ENCODE measurements at places on chromosomes 6 and 20. TPM values are rescaled to one million over a fixed set of nuclear protein-coding genes. Genes with fewer than 3 reads are reported as not detected.

The EZR gene
- total RNA-seq, result 55.8 TPM

The IER3 gene
- total RNA-seq, result 239 TPM

The RWDD1 gene
- 22.3 TPM for total RNA-seq

The PAK5 gene
- total RNA-seq, result not detected

The OR12D3 gene
- total RNA-seq, result not detected

The LKAAEAR1 gene
- not detected for total RNA-seq

Measured in regular cardiac myocyte (primary cell).